ENCODE measurements at places on chromosomes 6 and 20. TPM values are rescaled to one million over a fixed set of nuclear protein-coding genes. Genes with fewer than 3 reads are reported as not detected.

DNA sequence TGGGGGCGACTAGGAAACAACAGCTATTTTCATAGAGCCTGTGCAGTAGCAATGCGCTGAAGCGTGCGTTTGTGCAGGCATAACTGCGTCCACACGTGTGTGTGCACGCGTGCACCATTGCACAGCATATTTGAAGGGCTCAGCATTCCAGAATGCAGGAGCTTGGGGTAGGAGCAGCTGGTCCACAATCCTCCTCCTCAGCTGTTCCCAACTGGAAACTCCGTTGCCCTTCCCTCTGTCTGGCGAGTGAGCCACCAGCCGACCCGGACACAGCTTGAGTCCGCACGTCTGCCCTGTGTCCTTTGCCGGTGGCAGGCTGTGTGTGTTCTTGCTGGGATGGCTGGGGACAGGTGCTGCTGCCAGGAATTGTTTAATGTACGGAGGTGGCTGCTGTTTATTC lies 110.2 kb downstream of the SASH1 start:
- DNase-seq = no peak

Gene ZNF311
- polyA plus RNA-seq = 1.3 TPM

Gene TMEM244
- not detected for polyA plus RNA-seq

Gene COL12A1
- polyA plus RNA-seq = 132 TPM

Gene OR2H2
- polyA plus RNA-seq = not detected

Data from mammary epithelial cell (primary cell).